ENCODE measurements at places on chromosomes 12 and 14.

- DNase-seq = no peak
Measured at GRCh38 chr12:14460212-14460841, 94.8 kb downstream of the ATF7IP start.

DNA sequence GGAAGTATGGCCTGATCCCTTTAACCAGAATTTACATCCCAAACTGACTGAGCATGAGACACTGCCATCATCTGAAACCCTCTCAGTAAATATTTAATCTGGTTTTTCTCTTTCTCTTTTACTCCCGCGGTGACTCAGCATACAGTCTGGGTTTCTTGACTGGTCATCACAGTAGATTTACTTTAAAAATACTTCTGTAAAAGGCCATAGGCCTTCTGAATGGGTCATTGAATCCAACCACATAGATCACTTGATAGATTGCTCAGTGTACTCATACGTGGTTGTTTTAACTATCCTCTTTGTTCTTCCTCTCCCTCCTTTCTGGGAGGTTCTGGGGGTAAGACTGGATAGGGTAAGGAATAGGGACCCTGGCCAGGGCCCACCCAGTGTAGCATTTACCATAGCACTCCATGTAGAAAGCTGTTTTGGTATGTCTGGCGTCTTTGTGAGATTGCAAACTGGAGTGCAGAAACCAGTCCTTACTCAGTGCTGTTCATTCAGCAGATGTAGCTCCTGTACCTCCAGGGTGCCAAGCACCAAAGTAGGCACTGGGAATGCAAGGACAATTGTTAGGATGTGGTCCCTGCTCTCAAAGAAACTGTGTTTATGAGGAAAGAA is 165.7 kb downstream of the SRGAP1 start:
- DNase-seq = no peak

GRCh38 chr14:31307198-31307597 is 99.6 kb upstream of the HECTD1 start:
- no peak for DNase-seq

GRCh38 chr12:115443351-115443938 is 759.5 kb upstream of the TBX3 start:
- no peak for DNase-seq

DNA sequence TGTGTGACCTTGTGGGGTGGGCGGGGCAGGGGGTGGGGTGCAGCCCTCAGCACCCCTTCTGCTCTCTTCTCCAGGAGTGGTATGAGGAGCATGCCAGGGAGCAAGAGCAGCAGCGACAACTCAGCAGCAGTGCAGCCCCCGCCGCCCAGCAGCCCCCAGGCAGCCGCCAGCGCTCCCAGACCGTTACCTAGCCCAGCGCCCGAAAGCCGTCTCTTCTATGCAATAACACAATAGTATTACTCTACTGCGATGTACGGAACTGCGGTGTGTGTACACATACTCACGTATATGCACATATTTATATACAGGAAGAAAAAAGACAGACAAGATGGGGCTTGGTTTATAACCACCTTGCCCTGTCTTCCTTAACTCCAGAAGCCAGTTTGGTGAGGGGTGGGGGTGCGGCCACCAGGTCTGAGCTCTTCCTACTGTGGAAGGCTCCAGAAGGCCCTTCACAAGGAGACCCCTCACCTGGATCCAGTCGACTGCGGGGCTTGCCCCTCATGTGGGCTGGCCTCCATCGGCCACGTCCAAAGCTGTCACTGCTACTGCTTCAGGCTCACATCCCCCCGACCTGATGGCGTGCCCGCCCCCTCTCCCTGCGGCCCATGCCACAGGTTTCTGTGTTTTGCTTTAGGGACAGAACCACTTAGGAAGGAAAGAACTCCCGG is 38.9 kb downstream of the SLC8B1 start:
- no peak for DNase-seq

- DNase-seq = no peak
Measured at GRCh38 chr14:101060171-101060601, 156.7 kb upstream of the RTL1 start.

DNA sequence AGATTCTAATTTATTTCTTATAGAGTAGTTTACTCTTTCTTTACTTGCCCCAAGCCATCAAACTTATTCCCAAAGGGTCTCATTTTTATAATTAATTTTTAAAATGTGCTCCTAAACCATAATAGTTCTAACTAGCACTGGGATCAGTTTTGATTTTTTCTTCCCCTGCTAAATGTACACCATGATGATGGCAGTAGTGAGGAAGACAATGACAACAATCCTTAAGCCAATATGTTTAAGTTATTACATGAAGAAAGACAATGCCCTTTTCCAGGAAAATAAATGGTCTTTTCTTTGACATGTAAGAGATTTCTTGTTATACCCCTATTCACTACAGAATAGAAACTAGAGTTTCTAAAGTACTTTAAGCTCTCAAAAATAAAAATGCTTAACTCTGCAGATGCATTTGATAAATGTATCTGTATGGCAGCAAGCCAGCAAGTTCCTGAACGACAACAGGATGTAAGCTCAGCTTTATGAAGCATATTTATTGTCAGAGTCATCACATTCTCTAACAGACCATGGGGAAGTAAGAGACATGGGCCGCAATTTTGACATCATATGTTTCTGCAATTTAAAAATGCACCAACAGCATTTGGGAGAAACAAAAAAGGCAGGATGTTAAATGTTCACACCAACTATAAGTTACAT is 36.0 kb upstream of the SNX6 start:
- no peak for DNase-seq

GRCh38 chr12:116389990-116390389 is 112.5 kb upstream of the MED13L start:
- DNase-seq = no peak

DNA sequence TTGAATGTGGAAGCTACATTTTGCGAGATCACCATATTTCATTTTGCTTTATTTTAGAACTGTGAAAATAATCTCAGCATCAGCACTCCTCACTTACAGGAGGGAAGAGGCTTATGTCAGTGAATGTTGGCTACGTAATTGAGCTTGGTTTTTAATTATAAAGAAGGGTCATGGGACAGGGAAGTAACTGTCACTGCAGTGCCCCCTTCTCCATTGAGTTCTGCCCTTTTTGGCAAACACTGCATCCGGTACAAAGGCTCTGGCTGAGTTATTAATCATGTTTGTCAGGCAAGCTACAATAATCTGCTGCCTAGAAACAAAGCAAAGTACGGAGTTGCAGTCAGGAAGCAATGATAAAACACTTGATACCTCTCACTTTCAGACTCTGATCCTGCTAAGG is 546.7 kb downstream of the SNAPC1 start:
- DNase-seq = no peak

- no peak for DNase-seq
Measured at GRCh38 chr12:9341260-9341585, 133.0 kb upstream of the PZP start.

DNA sequence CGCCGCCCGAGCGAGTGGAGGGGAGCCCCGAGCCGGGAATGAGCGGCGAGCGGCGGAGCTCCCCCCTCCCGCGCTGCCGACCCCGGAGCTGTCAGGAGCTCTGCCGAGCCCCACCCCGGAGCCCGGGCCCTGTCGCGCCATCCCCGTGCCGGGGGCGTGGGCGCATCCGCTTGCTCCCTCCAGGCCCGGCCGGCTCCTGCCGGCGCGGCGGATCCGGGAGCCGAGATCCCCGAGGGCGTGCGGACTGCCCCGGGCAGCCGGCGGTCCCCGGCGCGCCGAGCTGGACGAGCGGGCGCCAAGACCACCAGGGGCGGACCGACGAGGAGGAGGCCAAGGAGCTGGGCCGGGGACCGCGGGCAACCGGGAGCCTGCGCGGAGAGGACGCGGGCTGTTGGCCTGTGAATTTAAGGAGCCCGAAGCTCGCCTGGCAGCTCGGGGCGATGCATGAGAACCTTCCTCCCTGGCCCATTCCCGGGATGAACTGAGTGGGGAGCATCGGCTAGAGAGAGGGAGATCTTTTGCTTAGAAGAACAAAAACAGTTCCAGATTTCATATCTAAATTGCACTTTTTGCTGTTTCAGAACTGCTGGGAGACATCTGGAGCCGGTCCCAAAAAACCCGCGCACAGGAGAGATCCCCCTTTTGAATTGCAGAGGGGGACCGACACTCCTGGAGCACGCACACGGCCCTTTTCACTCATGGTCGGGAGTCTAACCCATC is 2.0 kb downstream of the PTHLH start:
- DNase-seq = no peak

GRCh38 chr14:70338550-70338949 is 20.9 kb downstream of the COX16 start:
- no peak for DNase-seq

- no peak for DNase-seq
Measured at GRCh38 chr12:92796650-92797049, 93.9 kb downstream of the PLEKHG7 start.

- DNase-seq = no peak
Measured at GRCh38 chr12:99450036-99450630, 197.4 kb upstream of the GARIN6 start.

GRCh38 chr14:65164825-65165135 is 62.5 kb upstream of the MAX start:
- no peak for DNase-seq

DNA sequence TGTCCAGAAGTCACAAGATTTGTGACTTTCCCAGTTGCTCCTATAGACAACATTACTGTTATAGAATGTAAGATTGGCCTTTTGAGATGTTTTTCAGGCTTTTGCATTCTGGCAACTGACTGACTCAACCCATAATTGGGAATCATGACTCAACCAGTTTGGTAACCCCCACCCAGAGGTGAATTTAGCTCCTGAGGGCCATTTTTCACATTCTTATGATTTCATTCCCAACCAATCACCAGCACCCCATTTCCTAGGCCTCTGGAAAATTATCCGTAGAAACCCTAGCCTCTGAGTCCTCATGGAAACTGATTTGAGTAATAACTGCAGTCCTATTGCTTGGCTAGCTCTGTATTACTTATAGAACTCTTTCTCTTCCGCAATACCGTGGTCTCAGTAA is 626.0 kb upstream of the SEL1L start:
- DNase-seq = no peak

DNA sequence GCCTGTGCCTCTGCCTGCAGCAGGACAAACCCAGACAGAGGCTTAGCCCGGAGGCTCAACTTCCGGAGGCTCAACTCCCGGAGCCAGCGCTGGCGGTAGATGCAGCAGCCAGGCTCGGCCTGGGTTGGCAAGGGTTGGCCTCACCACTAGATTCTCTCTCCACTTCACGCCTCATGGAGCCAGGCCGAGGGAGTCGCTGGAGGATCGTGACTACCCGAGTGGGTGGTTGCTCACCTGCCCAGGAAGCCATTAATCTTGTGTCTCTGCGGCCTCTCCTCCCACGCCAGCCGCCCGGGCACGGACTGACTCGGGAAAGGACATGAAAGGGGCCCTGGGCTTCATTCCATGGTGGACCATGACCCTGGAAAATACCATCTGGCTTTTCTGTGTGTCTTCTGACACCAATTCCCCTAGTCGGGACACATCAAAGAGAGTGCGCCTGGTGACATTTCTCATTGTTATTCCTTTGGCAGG is 20.8 kb downstream of the ESRRB start:
- no peak for DNase-seq

- DNase-seq = no peak
Measured at GRCh38 chr12:90910958-90911357, 44.0 kb downstream of the CCER1 start.

DNA sequence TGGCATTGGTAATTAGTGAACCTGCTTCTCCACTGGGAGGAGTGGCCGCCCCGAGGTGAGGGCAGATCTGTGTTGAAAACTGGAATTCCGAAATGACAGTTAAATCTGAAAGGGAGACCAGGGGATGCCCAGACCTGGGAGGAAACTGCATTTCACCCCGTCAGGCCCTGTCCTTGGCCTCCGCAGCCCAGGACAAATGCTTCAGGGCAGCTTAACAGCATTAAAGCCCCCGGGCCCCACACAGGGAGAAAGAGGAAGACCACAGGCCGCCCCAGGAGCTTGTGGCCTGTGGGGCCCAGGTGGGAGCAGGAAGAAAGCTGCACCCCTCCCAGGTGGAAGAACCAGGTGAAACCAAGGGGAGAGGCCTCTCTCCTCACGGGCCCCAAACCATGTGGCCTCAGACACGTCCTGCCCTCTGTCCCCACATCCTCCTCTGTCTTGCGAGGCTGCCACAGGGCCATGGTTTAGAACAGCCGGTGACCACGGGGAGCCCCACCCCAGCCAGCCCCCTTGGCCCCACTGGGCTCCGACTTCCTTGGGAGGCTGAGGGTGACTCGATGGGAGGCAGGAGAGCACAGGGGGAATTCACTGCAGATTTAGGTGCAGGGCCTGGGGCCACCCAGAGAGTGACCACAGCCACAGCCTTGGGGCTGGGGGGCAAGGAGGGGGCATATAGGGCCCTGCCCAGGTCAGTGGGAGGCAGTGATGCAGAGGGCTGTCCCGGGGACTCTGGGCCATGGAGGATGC is 265.4 kb downstream of the ADGRD1 start:
- DNase-seq = no peak

Data from activated CD4-positive, alpha-beta T cell treated with anti-CD3 and anti-CD28 coated beads, Interleukin-2, amount 50 U/mL, for 4 hours (primary cell).